Stimulated activated CD4-positive, alpha-beta T cell treated with anti-CD3 and anti-CD28 coated beads, Interleukin-1b, Interleukin-23, amount 100 ng/mL, for 48 hours (primary cell): ENCODE measurements at places on chromosomes 4 and X.
A peak's percentile ranks its signal among the peaks of the same experiment; 100 is the strongest.

GRCh38 chrX:7170898-7171297, 22.9 kb upstream of the PUDP start:
- DNase-seq: peak; percentile 19

- no peak for DNase-seq
Observed at GRCh38 chr4:138831948-138832347, 183.6 kb upstream of the NOCT start.

DNA sequence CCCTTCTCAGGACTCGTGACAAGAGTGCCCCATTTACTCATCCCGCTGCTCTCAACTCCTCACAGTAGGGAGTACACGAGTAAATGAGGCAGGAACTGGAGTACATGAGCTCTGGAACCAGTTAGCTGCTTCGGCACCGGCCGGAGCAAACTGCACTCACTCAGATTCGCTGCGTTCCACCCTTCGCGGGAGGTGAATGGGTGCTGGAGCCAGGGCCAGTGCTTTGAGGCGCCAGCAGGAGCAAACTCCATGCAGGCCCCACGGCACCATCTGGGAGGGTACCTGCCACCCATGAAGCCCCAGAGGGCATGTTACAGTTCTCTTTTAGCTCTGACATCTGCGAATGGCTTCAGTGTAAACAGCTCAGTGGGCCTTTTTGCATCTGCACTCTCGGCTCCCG, 315.5 kb upstream of the GK2 start:
- DNase-seq: no peak

DNA sequence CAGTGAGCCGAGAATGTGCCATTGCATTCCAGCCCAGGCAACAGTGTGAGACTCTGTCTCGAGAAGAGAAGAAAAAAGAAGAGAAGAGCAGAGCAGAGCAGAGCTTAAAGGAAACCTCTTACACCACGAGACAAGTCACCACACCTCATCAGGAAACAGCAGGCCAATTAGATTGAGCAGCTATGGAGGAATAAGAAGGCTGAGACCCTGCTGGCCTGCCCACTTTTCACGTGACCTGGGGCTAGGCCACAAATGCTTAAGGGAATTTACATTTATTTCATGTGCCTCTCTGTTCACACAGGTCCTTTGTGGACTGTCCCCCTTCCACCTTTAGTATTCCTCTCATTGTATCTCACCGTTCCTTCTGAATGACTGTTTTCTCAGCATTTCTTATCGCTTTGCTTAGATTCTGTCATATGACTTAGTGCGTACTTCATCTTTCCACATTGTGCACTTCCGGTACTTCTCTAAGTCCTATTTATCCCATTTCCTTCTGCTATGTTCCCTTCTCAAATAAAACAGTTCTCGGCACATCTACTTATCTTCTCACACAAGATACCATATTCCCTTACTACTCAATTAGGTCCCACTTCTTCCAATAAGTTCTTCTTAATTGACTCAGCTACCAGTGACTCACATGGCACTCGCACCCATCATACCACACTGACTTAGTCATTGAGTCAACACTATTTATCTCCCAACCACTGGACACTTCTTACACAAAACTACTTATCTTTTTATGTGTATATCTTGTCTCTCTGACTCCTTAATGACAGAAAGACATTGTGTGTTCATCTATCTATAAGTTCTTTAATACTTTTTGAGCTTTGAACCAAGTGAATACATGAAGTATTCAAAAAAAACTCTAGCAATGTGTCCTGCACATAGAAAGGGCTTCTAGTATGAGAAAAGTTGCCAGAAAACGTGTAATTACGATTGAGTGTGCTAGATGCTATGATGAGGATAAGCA, 11.0 kb downstream of the CUL4B start:
- DNase-seq: peak; percentile 46

DNA sequence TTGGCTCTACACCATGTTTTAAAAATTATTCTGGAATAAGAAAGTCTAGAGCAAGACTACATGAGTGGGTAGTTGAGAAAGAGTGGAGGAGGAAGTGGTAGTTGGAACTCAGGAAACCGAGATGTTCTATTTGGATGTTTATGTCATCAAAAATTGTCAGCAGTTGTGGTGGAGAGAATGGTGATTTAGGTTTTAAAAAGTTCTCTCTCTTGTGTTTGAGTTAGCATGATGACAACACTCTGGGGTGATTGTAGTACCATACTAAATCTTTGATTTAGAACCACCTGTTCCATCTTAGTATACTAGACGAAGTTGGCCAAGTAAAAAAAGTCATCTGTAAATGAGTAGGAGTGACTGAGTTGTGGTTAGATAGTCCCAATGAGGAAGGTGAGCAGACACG, 40.7 kb downstream of the KLHL2 start:
- no peak for DNase-seq

- DNase-seq: no peak
Observed at GRCh38 chrX:30196322-30196721, 19.0 kb upstream of the MAGEB2 start.

DNA sequence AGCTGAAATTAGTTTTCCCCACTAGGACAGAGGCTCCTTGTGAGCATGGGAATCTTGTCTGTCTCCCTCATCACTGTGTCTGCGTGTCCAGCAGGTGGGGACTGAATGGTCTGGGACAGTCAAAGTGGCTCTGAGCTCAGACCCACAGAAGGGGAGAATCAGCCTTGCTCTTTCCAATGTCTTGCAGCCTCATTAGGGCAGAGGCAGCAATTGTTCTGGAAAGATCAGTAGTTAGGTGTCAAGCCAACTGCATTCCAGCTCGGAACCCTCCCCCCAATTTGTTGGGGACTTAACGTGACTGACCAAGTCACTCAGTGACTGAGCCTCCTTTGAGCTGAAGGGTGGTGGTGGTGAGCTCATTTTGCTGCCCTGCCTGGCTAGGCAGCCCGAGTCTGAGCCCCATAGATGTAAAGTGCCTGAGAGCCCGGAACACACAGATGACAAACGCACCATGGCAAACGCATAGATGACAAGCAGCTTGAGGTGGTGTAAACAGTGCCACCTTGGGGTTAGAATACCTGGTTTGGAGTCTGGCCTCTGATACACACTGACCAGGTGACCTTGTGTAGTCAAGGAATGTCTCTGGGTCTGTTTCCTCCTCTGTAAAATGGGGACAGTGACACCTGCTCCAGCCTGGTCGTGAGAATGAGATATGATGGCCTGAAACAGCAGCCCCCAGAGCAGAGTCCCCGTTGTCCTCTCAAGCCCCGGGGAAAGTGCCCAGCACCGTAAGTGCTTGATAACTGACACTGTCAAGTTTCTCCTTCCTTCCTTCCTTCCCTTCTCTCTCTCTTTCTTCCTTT, 2.7 kb upstream of the SORCS2 start:
- DNase-seq: no peak

GRCh38 chrX:115493015-115493414, 68.0 kb upstream of the PLS3 start:
- DNase-seq: no peak

DNA sequence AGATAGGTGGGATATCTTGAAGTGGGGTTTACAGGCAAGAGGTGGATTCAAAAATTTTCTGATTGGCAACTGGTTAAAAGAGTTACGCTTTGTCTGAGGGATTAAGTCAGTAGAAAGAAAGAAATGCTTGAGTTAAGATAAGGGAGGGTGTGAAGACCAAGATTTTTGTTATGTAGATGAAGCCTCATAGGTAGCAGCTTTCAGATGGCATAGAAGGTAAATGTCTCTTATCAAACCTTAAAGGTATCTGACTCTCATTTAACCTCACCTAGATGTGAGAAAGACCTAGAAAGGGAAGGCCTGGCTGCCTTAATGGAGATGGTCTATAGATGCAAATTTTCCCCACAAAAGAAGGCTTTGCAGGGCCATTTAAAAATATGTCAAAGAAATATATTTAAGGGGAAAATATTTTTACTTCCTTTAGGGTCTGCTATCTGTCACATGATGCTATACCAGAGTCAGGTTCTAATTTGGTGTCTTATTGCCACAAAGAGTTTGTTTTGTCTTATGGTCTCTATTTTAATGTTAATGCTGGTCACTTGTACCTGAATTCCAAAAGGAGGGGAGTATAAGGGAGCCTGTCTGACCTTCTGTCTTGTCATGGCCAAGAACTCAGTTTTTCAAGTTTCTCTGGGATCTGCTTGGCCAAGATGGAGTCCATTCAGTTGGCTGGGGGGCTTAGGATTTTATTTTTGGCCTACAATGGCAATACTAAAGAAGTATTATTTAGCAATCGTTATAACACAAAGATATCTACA, 699.1 kb upstream of the AMOT start:
- no peak for DNase-seq

DNA sequence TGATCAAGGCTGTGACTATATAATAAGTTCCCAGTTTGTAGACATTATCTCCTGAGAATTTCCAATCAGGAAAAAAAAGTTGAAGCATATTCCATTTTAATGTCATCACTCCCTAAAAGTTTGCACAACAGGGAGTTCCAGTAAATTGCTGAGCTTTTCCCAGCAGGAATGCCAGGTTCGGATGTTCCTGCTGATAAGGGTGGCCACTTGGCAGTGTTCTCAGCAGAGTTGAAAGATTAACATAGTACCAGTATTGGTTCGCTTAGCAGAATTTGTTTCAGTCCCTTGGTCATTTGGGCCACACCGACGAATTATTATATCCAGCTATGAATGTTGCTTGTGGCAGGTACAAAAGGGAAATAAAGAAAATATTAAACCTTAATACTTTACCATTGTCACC, 5.2 kb upstream of the CXCL2 start:
- no peak for DNase-seq

DNA sequence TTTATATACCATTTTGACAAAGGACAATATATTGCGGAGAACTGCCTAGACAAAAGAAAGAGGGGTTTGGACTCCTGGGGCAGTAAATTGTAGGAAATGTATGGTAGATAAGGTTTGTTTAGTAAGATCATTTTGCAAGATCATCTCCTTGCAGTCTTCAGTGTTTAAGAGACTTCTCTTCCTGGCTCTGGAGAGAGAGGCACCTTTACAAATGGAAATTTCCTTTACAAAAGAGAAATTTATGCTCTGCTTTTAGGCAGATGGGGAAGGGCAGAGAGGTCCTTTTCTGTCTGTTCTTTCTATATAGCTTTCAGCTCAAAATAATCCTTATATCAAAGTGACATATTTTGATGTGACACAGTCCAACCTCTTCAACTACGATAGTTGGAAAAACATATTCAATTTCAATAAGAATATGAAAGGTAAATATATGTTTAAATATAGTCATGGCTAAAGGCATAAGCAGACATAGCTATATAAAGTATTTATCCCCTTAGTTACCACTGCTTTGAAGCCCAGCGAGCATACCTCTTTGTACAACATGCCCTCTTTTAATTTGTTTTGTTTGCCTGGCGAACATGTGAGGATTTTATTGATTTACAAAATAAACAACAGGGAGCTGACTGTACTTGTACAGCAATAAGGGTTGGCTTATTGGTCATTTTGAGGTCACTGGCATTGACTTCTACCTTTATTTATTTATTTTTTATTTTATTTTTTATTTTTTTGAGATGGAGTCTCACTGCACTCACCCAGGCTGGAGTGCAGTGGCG, 65.2 kb downstream of the TRIM2 start:
- no peak for DNase-seq

DNA sequence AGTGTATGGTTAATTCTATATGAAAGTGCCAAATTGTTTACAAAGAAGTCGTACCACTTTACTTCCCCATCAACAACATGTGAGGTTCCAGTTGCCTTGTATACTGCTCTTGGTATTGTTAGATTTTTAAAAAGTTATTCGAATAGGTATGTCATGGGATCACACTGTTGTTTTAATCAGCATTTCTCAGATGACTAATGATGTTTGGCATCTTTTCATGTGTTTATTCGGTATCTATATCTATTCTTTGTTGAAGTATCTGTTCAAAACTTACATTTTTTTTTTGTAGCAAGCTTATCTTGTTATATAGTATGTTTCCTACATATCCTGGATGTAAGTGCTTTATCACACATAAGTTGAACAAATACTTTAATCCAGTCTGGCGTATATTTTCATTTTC, 99.4 kb upstream of the MAB21L2 start:
- no peak for DNase-seq

GRCh38 chrX:17923546-17923945, 62.4 kb upstream of the RAI2 start:
- no peak for DNase-seq

- no peak for DNase-seq
Observed at GRCh38 chr4:115113506-115114106, at the start of gene NDST4. Gene NDST4, minus strand, starts transcription at chr4:115113620. Its CDS starts 36,584 bp downstream, at chr4:115077036.

DNA sequence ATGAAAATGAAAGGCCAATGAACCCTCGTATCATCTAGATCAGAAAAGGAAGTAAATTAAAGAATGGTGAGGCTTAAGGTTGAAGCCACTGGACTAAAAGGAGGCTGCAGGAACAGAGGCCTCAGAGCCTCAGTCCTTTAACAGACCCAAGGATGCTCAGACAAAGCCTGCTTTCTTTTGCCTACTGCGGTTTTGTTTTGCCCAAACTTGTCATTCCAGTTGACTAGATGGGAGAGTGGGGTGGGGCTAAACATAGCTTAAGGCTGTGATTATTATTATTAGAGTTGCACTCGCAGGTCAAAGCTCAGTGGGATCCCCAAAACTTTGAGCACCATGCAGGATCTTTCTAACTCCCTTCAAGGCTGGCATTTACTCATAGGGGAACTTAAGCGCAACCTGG, 163.9 kb downstream of the RBM46 start:
- no peak for DNase-seq

- DNase-seq: no peak
Observed at GRCh38 chr4:42816880-42817400, 75.6 kb upstream of the GRXCR1 start.

- no peak for DNase-seq
Observed at GRCh38 chr4:174265916-174266315, 17.6 kb downstream of the FBXO8 start.

DNA sequence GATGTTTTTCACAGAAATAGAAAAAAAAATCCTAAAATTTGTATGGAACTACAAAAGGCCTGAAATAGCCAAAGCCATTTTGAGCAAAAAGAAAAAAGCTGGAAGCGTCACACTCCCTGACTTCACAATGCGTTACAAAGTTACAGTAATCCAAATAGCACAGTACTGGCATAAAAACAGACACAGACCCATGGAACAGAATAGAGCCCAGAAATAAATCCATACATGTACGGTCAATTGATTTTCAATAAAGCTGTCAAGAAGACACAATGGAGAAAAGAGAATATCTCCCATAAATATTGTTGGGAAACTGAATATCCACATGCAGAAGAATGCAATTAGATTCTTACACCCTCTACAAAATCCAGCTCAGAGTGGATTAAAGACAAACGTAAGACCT, 208.2 kb downstream of the AFAP1 start:
- DNase-seq: no peak

GRCh38 chr4:142351958-142352357, 494.1 kb downstream of the INPP4B start:
- DNase-seq: no peak

GRCh38 chrX:119753639-119754257, 4.6 kb upstream of the SOWAHD start:
- DNase-seq: peak; percentile 35
